ENCODE measurements at places on chromosomes 7 and 10.

- H3K36me3 ChIP-seq: no peaks in the 10 kb centered on the region
- no peak overlapping the region for H3K4me3 ChIP-seq
- DNase-seq: no peak
- H3K27ac ChIP-seq: no peak overlapping the region
Measured at GRCh38 chr7:103889451-103889850, 100.0 kb downstream of the RELN start.

DNA sequence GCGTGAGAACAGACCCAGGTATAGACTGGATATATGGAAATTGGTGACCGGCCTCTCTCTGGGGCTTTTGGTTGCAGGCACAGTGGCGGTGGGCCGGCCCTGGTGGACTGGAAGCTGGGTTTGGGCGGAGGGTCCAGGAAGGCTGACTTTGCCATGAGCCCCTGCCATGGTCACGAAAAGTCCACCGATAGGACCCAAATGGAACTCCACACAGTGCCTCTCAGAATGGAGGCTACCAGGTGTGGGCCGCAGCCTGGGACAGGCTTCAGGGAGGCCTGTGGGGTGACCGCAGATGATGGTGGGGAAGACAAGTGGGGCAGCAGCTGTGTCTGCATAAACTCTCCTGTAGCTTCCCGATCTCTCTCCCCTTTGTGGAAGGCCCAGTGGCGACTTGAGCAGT, 123.2 kb downstream of the DNAJB6 start:
- H3K36me3 ChIP-seq: no peaks in the 10 kb centered on the region
- H3K27me3 ChIP-seq: no peaks in the 10 kb centered on the region
- no peaks in the 10 kb centered on the region for H3K4me1 ChIP-seq
- H3K27ac ChIP-seq: no peak overlapping the region

GRCh38 chr10:114709984-114710383, 51.9 kb upstream of the ABLIM1 start:
- H3K27ac ChIP-seq: no peak overlapping the region
- H3K27me3 ChIP-seq: no peaks in the 10 kb centered on the region
- no peak for DNase-seq
- H3K4me1 ChIP-seq: no peaks in the 10 kb centered on the region
- H3K4me3 ChIP-seq: no peak overlapping the region
- no peaks in the 10 kb centered on the region for H3K36me3 ChIP-seq

DNA sequence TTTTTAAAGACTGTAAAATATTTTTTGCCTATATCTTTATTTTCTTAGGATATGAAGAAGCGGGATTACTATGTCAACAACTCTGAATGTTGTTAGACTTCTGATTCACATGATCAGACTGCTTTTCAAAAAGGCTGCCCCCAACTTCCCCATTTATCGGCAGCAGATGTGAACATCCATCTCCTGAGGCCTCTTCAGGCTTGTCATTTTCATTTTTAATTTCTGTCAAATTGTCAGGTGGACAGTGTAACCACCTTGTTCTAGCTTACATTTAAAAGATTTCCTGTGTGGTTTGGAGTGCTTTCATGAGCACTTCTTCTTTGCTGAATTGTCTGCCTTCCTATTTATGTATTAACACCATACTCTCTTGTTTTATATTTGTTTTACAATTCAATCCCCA, 78.8 kb upstream of the GSDME start:
- DNase-seq: no peak
- H3K4me1 ChIP-seq: no peaks in the 10 kb centered on the region
- H3K27me3 ChIP-seq: no peaks in the 10 kb centered on the region

- no peaks in the 10 kb centered on the region for H3K4me1 ChIP-seq
- DNase-seq: no peak
- no peak overlapping the region for H3K4me3 ChIP-seq
- no peaks in the 10 kb centered on the region for H3K36me3 ChIP-seq
- H3K27me3 ChIP-seq: no peaks in the 10 kb centered on the region
- no peak overlapping the region for H3K27ac ChIP-seq
Measured at GRCh38 chr7:921581-922333, 32.7 kb downstream of the ADAP1 start.

GRCh38 chr7:27677912-27678612, 15.4 kb upstream of the HIBADH start:
- peak overlapping the region; percentile 59 for H3K27ac ChIP-seq
- H3K4me3 ChIP-seq: no peak overlapping the region

DNA sequence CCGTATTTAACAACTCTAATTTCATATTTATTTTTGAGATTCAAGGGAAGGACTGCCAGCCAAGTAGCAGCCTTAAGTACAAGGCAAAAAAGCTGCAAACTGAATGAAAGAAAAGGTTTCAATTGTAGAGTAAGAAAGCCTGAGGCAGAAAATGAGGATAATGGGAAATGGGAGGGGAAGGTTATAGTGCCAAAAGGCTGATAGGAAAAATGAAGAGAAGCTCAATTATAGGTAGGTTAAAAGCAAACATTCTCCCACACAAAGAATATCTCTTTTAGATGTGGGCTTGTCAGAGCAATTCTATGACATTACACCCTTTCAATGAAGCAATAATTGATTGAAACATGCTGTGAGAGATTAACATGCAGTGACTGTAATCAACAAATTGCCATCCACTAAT, 175.3 kb downstream of the RAPGEF5 start:
- no peak overlapping the region for H3K4me3 ChIP-seq
- no peaks in the 10 kb centered on the region for H3K27me3 ChIP-seq
- no peak overlapping the region for H3K27ac ChIP-seq
- DNase-seq: no peak
- H3K36me3 ChIP-seq: no peaks in the 10 kb centered on the region

- H3K27ac ChIP-seq: no peak overlapping the region
- DNase-seq: no peak
- no peak overlapping the region for H3K4me3 ChIP-seq
- no peaks in the 10 kb centered on the region for H3K27me3 ChIP-seq
Measured at GRCh38 chr7:37117292-37117691, 331.4 kb downstream of the ELMO1 start.
